ENCODE measurements at places on chromosomes 6 and 20. TPM values are rescaled to one million over a fixed set of nuclear protein-coding genes. Genes with fewer than 3 reads are reported as not detected.

GRCh38 chr6:36506611-36507010 lies 40.7 kb downstream of the STK38 start:
- H3K4me3 ChIP-seq = peak overlapping the region; percentile 36
- no peak for DNase-seq
- no peaks in the 10 kb centered on the region for H3K36me3 ChIP-seq
- H3K4me1 ChIP-seq = peaks cover 41% of the 10 kb centered on the region
- peak overlapping the region; percentile 58 for H3K27ac ChIP-seq

DNA sequence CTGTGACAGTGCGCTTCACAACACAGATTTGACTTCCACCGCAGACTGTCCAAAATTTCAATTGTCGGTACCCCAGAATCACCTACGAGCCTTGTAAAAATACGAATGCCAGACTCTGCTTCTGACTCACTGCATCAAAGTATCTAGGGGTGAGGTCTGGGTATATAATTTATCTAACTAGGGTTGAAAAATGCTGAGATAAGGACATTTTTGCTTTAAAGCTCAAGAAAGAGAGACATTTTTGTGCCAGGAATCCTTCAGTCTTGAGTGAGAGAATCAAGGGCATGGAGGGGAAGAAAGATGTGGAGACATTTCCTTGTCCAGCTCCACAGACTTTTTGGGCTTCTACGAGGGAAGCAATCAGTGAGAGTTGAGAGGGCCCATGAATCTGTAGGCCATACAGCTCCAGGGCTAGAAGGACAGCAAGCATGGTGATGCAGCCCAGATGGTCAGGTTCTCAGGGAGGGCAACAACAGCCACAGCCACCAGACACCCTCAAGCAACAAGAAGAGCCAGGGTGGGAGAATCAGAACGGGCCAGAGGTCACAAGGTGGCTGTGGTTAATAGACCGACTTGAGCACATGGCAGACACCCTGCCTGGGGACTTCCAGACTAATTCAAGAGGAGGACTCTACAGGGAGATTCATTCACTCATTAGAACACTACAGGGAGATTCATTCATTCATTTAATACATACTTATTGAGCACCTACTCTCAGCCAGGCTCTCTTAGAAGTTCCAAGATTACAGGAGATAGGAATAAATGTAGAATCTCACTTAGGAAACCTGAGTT lies 211.1 kb upstream of the PRDM1 start:
- H3K4me1 ChIP-seq = peaks cover 3% of the 10 kb centered on the region
- H3K36me3 ChIP-seq = peaks cover 4% of the 10 kb centered on the region
- H3K27ac ChIP-seq = no peak overlapping the region
- H3K27me3 ChIP-seq = peaks cover 26% of the 10 kb centered on the region
- DNase-seq = no peak

- H3K27ac ChIP-seq = no peak overlapping the region
- peaks cover 47% of the 10 kb centered on the region for H3K36me3 ChIP-seq
- DNase-seq = no peak
- no peaks in the 10 kb centered on the region for H3K4me1 ChIP-seq
Measured at GRCh38 chr6:22184371-22184770, 112.5 kb downstream of the PRL start.

DNA sequence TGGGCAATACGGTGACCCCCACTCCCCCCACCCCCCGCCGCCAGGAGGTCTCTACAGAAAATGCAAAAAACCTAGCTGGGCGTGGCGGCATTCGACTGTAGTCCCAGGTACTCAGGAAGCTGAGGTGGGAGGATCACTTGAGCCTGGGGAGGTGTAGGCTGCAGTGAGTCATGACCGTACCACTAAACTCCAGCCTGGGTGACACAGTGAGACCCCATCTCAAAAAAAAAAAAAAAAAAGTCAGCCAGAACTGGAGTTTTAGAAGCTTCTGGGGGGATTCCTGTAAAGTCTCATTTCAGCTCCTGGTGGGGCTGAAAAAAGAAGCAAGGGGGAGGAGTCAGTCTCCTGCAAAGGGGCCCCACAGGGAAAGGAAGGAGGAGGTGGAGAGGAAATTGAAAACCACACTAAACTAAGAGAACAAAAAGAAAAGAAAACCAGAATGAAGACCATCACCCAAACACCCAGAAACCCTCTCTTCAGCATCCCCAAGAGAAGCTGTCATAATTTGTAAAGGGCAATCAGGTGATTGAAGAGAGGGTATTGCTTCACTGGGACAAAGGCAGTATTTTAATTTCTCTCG lies 50.4 kb downstream of the NOL4L start:
- H3K4me1 ChIP-seq = peaks cover 32% of the 10 kb centered on the region
- H3K27me3 ChIP-seq = no peaks in the 10 kb centered on the region
- peak overlapping the region; percentile 84 for H3K4me3 ChIP-seq
- no peaks in the 10 kb centered on the region for H3K36me3 ChIP-seq

DNA sequence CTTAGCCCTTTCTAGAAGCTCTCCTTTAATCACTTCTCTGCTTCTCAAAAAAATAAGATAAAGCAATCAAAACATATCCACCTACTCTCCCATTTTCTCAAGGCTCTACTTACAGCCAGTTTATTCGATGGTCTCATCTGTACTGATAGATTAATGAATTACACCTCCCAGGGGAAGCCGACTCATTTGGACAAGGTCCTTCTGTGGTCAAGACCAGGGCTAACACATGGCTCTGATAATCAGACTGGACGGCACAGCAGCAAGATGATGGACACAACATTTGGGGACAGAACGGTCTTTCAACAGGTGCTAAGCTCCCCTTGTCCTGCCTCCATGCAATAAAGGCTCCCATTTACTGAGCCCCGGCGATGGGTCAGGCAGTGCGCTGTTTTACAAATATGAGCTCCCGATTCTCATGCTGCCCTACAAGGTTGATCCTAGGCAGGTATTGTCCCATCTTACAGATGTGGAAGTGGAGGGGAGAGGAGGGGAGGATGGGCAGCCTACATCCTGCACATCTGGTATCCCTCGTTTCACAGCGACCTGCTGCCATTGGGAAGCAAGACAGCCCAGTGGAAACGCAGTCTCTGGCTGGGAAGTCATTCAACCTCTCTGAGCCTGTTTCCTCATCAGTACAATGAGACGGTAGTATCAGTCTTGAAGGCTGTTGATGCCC lies 15.7 kb downstream of the CPNE5 start:
- no peak overlapping the region for H3K27ac ChIP-seq
- no peaks in the 10 kb centered on the region for H3K27me3 ChIP-seq
- no peak overlapping the region for H3K4me3 ChIP-seq
- H3K36me3 ChIP-seq = no peaks in the 10 kb centered on the region
- DNase-seq = no peak

- H3K4me3 ChIP-seq = no peak overlapping the region
- H3K4me1 ChIP-seq = peaks cover 6% of the 10 kb centered on the region
- H3K27me3 ChIP-seq = no peaks in the 10 kb centered on the region
- H3K36me3 ChIP-seq = no peaks in the 10 kb centered on the region
Measured at GRCh38 chr6:14758421-14759081, 487.3 kb upstream of the JARID2 start.

GRCh38 chr6:122578961-122579360 lies 31.2 kb upstream of the PKIB start:
- DNase-seq = no peak
- H3K4me3 ChIP-seq = no peak overlapping the region
- H3K27ac ChIP-seq = no peak overlapping the region
- H3K27me3 ChIP-seq = no peaks in the 10 kb centered on the region
- H3K4me1 ChIP-seq = no peaks in the 10 kb centered on the region

- peaks cover 34% of the 10 kb centered on the region for H3K27me3 ChIP-seq
- no peaks in the 10 kb centered on the region for H3K36me3 ChIP-seq
- no peak overlapping the region for H3K4me3 ChIP-seq
- DNase-seq = no peak
- H3K4me1 ChIP-seq = no peaks in the 10 kb centered on the region
Measured at GRCh38 chr6:157343732-157344131, 20.4 kb upstream of the TMEM242 start.

DNA sequence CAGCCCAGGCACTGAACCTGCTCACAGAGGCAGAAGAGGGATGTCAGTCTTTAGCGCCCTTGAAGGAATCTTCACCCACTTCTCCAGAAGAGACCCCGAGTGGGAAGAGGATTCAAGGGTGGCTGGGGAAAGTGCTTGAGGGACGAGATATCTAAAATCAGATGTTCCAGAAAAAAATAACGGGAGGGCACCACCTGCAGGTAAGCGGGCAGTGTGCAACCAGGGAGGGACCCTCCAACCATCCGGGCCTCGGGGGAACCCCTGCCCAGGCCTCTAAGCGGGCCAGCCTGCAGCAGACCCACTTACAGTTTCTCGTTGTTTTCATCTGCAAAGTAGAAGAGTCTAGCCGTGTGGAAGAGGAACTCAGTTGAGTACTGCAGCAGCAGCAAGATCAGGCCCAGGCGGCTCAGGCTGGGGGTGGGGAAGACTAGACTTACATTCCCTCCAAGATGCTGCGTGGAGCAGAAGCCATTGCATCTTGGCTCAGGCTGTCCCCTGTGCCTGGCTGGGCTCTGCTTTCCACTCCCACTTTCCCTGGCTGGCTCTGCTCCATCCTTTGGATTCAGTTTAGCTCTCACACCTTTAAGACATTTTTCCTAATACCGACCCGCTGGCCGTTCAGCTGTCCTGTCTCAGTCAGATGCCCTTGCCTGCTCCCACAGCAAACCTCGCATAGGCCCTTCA lies 71.0 kb downstream of the TRAM2 start:
- no peak overlapping the region for H3K4me3 ChIP-seq
- H3K4me1 ChIP-seq = peaks cover 5% of the 10 kb centered on the region
- no peak overlapping the region for H3K27ac ChIP-seq
- no peaks in the 10 kb centered on the region for H3K27me3 ChIP-seq
- no peak for DNase-seq
- peaks cover 58% of the 10 kb centered on the region for H3K36me3 ChIP-seq

- H3K27me3 ChIP-seq = no peaks in the 10 kb centered on the region
- DNase-seq = no peak
- H3K4me3 ChIP-seq = no peak overlapping the region
- peaks cover 4% of the 10 kb centered on the region for H3K4me1 ChIP-seq
- H3K36me3 ChIP-seq = no peaks in the 10 kb centered on the region
Measured at GRCh38 chr6:52664991-52665686, 5.8 kb upstream of the TMEM14A start.

DNA sequence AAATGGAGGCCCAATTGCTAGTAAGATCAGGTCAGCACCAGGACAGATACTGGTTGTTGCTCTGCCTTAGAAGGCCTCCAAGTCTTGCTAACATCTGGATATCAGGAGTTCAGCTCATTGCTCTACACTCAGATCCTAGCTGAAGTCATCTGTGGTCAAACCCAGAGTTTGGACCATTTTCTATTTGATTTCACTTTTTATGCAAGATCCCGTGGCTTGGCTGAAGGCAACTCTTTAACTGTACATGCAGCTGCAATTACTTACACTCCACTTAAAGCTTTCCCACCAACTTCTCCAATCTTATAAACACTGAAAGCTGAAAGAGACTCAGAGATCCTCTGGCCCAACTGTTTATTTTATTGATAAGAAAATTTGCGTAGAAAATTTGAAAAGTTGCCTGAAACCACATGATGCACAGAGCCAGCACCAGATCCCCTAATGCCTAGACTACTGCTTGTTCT lies 2.7 kb downstream of the SLC17A2 start:
- H3K4me1 ChIP-seq = no peaks in the 10 kb centered on the region
- no peak for DNase-seq
- H3K4me3 ChIP-seq = no peak overlapping the region
- no peak overlapping the region for H3K27ac ChIP-seq
- H3K36me3 ChIP-seq = no peaks in the 10 kb centered on the region

DNA sequence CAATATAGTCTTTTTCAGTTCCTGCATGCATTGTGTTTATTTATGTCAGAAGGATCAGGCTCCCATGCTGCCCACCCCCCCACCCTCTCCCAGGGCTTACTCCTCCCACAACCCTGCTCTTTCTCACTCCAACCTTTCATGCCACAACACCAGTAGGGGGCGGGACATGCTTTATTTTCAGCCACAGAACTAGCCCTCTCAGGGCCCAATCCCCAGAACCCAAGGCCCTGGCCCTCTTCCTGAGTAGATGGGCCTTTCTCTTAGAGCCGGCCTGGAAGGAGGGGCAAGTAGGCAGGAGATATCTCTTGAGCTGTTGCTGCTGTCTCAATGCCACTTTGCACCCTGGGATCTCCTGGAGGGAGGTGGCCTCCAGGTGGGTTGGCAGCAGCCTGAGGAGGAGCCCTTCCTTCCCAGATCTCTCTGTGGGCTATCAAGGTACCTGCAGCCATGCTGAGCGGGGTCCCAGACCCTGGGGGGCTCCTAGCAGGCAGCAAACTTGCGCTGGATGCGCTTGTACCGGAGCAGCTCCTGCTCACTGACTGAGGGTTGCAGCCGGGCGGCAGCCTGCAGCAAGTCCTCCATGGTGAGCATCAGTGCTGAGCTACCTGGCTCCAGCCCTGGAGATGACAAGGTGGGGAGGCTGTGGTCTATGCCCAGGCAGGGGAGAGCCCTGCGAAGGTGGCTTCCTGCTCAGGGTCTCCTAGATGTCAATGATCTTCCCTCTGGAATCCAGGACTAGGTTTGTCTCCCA lies 3.5 kb downstream of the GNMT start:
- H3K4me1 ChIP-seq = peaks cover 24% of the 10 kb centered on the region
- DNase-seq = no peak
- peak overlapping the region; percentile 65 for H3K27ac ChIP-seq

DNA sequence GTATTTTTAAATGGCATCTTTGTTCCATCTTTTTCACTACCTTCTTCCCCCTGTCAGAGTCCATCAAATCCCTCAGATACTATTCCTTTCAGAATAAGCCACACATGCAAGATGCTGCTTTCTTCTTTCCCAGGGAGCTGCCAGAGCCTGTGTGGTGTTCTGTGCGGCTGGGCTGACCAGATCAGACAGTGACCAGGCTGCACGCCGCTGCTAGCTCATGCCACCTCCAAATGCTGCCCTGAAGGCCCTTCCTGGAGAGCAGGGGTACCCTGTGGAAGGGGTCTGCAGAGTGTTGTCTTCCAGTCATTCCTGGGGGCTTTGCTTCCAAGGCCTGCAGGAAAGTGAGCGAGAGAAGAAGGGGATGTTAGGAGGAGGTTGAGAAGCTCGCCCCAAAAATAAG lies 179.1 kb upstream of the SUPT3H start:
- H3K4me3 ChIP-seq = no peak overlapping the region
- H3K36me3 ChIP-seq = no peaks in the 10 kb centered on the region
- no peak for DNase-seq
- no peak overlapping the region for H3K27ac ChIP-seq
- no peaks in the 10 kb centered on the region for H3K27me3 ChIP-seq

- no peak for DNase-seq
- H3K36me3 ChIP-seq = no peaks in the 10 kb centered on the region
- no peak overlapping the region for H3K4me3 ChIP-seq
- no peak overlapping the region for H3K27ac ChIP-seq
Measured at GRCh38 chr6:75065523-75065922, 140.3 kb downstream of the COL12A1 start.

DNA sequence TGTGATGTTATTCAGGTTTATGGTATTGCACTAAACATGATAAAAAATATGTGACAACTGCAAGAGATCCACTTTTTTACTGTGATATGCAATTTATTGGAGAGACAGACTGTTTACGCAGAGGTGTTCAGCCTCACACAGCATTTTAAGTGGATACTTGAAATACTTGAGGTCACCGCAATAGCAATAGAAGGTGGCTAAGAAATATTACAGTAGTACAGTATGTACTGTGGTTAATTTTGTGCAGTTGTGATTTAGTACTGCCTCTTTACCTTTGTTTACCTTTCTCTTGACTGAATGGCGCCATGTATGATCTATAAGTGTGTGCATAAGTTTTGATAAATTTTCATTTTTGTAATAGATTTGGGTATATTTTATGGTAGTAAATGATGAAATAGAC lies 17.4 kb downstream of the MACROD2 start:
- DNase-seq = no peak
- peaks cover 2% of the 10 kb centered on the region for H3K36me3 ChIP-seq
- no peak overlapping the region for H3K4me3 ChIP-seq
- H3K4me1 ChIP-seq = no peaks in the 10 kb centered on the region

Gene MYH7B
- 0.83 TPM for total RNA-seq

Gene PLA2G7
- 1.9 TPM for total RNA-seq

Gene FAM209B
- 4.4 TPM for total RNA-seq

Gene COL21A1
- total RNA-seq = not detected

Gene OXT
- total RNA-seq = 2.2 TPM

Gene CST2
- total RNA-seq = not detected

Gene CFAP61
- total RNA-seq = not detected

Gene SSTR4
- not detected for total RNA-seq

Gene TPBG
- not detected for total RNA-seq
